ENCODE measurements at places on chromosomes 2 and 18. TPM values are rescaled to one million over a fixed set of nuclear protein-coding genes. Genes with fewer than 3 reads are reported as not detected.
A peak's percentile ranks its signal among the peaks of the same experiment; 100 is the strongest.

- DNase-seq = peak; percentile 49
These were observed 107.5 kb downstream of the TMEM163 start for GRCh38 chr2:134611316-134611715.

The ACMSD gene
- polyA plus RNA-seq = 0.28 TPM

DNA sequence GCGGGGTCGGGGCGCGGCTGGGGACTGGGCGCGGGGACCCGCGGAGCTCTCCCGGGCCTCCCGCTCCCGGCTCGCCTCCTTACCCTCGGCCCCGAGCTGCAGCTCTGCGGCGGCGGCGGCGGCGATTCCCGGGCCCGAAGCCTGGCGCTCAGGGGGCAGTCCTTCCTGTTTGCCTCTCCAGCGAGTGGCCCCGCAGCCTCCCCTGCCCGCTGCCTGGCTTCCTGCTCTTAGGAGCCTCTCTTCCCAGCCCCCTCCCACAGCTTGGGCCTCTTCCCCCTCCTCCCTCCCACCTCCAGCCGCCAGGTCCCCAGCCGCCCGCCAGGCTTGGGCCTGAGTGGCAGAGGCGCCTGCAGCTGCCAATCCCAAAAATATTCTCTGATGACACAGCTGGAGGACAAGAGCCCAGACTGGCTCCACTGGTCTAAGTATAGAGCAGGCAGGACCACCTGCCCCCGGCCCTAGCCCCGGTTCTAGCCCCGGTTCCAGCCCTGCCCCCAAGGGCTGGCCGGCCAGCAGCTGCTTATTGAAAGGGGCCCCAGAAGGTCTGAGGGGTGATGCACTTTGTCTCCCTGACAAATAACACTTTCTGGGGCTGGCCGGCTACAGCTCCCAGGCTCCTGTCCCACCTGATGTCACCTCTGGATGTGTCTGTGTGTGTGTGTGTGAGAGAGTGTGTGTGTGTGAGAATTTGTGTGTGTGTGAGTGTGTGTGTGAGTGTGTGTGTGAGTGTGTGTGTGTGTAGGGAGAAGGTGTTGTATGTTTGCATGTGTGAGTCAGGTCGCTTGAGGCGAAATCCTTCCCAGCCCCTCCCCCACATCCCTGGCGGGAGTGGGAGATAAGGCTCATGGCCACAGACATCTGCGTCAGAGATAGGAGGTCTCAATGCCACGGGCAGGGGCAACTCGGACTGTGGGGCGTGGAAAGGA, at the start of gene OBSL1:
OBSL1 (minus strand) TSS at position 229 of the 926 bp plus-strand sequence. CDS start 307 bp downstream, outside the sequence.
- DNase-seq = peak; percentile 92

DNA sequence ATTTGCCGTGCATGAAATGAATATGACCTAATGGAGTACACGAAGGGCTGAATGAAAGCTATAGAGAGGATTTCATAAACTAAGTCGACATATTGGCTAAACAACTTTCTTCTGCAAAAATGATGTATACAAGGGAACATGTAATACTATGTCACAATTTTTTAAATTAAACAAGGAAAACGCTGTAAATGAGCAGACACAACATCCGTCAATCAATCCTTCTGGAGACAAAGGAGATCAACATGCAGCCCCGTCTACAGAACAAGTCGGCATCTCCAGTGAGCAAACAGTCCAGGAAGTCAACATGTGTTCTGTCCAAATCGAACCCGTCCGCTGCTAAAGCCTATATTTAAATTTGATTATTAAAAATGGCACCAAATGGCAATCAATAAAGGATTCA, 180.8 kb downstream of the TCF4 start:
- no peak for DNase-seq

GRCh38 chr2:232927032-232927792, 57.1 kb downstream of the SNORC start:
- DNase-seq = peak; percentile 16

- no peak for DNase-seq
These were observed 103.2 kb downstream of the KLHL14 start for GRCh38 chr18:32669549-32670165.

- no peak for DNase-seq
These were observed 227.5 kb downstream of the TTC32 start for GRCh38 chr2:19674051-19675002.

- DNase-seq = no peak
These were observed 211.4 kb downstream of the PIEZO2 start for GRCh38 chr18:10937743-10938640.

- no peak for DNase-seq
These were observed 13.1 kb downstream of the TMEM18 start for GRCh38 chr2:664063-664462.

The TFCP2L1 gene
- polyA plus RNA-seq = 0.27 TPM

DNA sequence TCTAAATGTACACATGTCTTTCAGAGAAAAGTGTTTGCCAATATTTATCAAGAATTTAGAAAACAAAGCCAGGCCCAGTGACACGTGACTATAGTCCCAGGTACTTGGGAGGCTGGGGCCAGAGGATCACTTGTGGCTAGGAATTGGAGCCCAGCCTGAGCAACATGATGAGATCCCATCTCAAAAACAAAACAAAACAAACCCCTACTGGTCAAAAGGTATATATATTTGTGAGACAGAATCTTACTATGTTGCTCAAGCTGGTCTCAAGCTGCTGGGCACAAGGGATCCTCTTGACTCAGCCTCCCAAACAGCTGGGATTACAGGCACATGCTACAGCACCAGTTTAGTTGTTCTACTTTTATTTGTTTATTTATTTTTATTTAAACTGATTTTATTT, 79.2 kb downstream of the ZDBF2 start:
- no peak for DNase-seq

The TWIST2 gene
- 4.7 TPM for polyA plus RNA-seq

GRCh38 chr18:76208678-76209306, 286.2 kb downstream of the ZNF516 start:
- peak; percentile 29 for DNase-seq

The MARCO gene
- 1.2 TPM for polyA plus RNA-seq

The MC5R gene
- polyA plus RNA-seq = 5.2 TPM

The TEKT4 gene
- polyA plus RNA-seq = not detected

DNA sequence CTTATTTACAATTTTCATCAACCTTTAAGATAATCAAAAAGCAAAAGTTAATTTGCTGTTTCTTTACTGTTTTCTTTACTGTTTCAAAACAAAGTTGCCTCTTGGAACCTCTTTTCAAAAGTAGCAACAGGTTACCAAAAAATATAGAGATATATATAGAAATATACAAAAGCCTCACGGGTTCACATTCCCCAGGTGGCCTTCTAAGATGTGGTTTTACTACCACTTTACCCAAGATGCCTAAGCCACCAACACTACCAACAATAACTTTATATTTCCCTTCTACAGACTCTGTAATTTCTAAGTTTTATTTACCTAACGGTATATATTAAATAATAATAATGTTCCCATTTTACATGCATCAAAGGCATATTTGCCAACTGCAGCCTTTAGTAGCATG, 4.9 kb downstream of the CYB5A start:
- DNase-seq = no peak

The IL36RN gene
- not detected for polyA plus RNA-seq
